Upper lobe of left lung (tissue), 6 donors: ENCODE measurements at places on chromosomes 5 and 9. TPM values are rescaled to one million over a fixed set of nuclear protein-coding genes. Genes with fewer than 3 reads are reported as not detected.
A peak's percentile ranks its signal among the peaks of the same experiment; 100 is the strongest.

The MLANA gene
- not detected for total RNA-seq

The AIF1L gene
- 20.2 TPM for total RNA-seq

The FGD3 gene
- total RNA-seq, result 23.5 TPM

The PCDHGA5 gene
- total RNA-seq, result 0.97 TPM

The GARNL3 gene
- 3.1 TPM for total RNA-seq

The GGTA1 gene
- 8.7 TPM for total RNA-seq

The N4BP3 gene
- 6.9 TPM for total RNA-seq

The NME5 gene
- not detected for total RNA-seq

The IRX2 gene
- 115 TPM for total RNA-seq

The GKAP1 gene
- 28.3 TPM for total RNA-seq

The ARL14EPL gene
- not detected for total RNA-seq

DNA sequence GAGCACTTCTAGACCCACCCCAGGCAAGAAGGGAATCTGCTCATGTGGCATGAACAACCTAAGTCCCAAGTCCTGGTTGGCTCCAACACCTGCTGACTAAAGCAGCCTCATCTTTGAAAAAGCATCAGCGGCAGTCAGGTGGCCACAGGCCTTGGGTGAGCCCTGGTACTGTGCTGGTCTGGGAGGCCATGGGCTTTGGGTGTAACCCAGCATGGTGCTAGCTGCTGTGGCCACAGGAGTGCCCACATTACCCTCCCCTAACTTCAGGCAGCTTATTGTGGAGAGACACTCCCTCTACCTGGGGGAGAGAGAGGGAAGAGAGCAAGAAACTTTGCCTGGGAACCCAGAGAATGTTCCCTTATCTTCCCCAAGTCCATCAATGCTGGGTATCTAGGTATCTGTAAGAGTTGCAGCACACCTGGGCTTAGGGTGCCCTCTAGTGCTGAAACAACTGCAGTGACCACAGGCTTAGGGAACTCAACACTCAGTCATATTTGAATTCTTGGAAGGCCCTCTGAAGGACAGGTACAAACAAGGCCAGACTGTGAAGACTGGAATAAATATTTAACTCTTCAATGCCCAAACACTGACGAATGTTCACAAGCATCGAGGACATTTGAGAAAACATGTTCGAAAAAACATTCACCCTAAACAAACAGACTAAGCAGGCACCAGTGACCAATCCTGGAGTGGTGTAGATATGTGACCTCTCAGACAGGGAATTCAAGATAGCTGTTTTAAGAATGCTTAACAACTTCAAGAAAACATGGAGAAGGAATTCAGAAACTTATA is 69.9 kb upstream of the OR2K2 start:
- H3K27ac ChIP-seq, result no peak overlapping the region
- DNase-seq, result no peak
- H3K27me3 ChIP-seq, result no peaks in the 10 kb centered on the region
- no peak overlapping the region for H3K4me3 ChIP-seq
- no peaks in the 10 kb centered on the region for H3K4me1 ChIP-seq
- peaks cover 21% of the 10 kb centered on the region for H3K36me3 ChIP-seq

DNA sequence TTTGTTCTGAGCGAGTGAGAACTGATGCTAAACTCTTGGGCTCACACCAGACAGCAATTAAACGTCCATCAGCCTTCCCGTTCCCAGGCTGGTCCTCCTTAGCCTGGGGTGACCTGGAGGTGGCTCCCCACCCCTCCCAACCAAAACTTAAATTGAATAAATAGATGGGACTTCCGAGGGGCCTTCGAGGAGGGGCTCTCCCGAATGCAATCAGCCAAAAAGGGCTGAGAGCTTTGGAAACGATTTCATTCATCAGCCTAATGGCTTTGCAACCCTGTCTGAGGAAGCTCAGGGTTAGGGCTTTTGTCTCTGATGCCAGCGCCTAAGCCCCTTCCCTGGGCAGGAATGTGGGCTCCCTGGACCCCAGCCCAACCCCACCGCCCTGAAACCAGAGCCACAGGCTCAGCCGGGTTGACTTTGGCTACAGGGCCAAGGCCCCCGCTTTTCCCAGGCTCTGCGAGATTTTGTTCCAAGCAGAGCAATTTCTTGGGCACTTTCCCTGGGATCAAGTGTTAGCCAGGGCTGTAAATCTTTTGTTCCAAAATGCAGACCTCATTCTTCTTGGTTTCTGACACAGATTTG is 29.2 kb downstream of the LHX3 start:
- no peak for DNase-seq
- no peaks in the 10 kb centered on the region for H3K36me3 ChIP-seq
- H3K4me3 ChIP-seq, result no peak overlapping the region
- H3K27ac ChIP-seq, result no peak overlapping the region
- H3K4me1 ChIP-seq, result no peaks in the 10 kb centered on the region

DNA sequence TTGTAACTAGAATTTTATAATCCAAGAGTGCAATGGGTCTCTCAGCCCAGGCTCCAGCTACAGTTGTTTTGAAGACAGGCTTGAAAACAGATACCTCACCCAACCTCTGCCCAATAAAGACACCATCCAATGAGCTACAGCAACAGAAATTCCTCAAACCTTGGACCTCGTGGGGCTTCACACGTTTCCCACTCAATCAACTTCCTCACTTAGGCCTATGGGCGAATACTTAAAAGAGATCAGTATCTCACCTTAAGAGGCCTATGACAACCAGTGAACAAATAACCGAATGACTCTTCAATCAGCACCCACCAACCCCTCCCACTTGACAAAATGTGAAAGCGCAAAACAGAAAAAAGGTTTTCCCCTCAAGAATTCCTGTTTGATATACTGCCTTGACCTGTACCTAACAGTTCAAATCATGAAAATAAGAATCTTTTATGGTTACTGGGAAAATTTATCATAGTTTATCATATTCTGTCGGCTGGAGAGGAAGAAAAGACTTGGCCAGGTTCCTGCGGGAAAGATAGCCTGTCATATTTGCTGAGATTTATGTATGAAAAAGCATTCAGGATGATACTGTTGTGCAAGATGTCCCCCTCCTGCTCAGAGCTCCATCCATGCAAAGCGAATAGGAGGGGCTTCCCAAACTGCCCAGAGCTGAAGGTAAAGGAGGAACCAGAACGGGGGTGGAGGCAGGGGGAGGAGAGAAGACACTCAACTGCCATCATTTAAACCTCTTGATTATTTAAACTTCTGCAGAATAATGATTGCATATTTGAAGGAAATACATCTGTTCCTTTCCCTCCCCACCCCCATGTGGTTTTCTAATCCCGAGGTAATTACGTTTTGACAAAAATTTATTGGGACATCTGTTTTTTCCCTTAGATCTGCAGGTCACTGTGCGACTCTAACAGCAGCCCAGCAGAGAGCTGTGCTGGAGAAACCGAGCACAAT is 256.3 kb downstream of the NFIB start:
- no peak for DNase-seq
- no peaks in the 10 kb centered on the region for H3K36me3 ChIP-seq
- H3K27me3 ChIP-seq, result no peaks in the 10 kb centered on the region
- H3K27ac ChIP-seq, result no peak overlapping the region
- no peaks in the 10 kb centered on the region for H3K4me1 ChIP-seq
- no peak overlapping the region for H3K4me3 ChIP-seq

- DNase-seq, result no peak
- H3K4me1 ChIP-seq, result peaks cover 21% of the 10 kb centered on the region
- H3K27me3 ChIP-seq, result no peaks in the 10 kb centered on the region
- H3K27ac ChIP-seq, result peak overlapping the region; percentile 50
- no peaks in the 10 kb centered on the region for H3K36me3 ChIP-seq
- no peak overlapping the region for H3K4me3 ChIP-seq
Measured at GRCh38 chr5:172133359-172134029, 54.5 kb downstream of the STK10 start.

DNA sequence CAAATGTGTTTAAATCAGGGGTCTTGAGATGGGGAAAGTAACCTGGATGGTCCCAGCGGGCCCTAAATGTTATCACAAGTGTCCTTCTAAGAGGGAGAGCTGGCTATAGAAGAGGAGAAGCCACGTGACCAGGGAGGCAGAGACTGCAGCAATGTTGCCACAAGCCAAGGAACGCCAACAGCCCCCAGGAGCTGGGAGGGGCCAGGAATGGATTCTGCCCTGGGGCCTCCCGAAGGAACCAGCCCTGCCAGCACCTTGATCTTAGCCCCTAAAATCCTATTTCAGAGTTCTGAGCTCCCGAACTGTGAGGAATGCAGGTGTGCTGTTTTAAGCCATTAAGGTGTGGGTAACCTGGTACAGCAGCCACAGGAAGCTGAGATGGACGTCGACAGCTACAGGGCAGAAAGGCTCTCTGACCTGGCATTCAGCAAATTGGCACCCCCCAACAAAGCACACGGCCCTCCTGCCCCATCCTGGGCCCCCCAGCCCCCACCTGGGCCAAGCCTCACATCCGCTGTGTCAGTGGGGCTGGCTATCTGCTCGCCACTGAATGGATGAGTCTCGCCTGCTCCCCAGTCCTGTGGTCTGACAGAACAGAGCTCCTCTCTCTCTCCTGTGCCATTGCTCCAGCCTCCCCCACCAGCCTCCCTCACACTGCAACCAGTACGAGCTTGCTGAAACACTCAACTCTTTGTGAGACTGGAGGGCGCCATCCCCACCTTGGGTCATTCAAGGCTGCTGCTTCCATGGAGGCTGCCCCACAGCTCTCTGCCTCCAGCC is 78.8 kb downstream of the ADAMTS2 start:
- no peaks in the 10 kb centered on the region for H3K27me3 ChIP-seq
- peak overlapping the region; percentile 76 for H3K27ac ChIP-seq
- H3K4me1 ChIP-seq, result peaks cover 12% of the 10 kb centered on the region

- H3K4me3 ChIP-seq, result no peak overlapping the region
- no peak for DNase-seq
- H3K4me1 ChIP-seq, result no peaks in the 10 kb centered on the region
- H3K27ac ChIP-seq, result no peak overlapping the region
- no peaks in the 10 kb centered on the region for H3K36me3 ChIP-seq
- no peaks in the 10 kb centered on the region for H3K27me3 ChIP-seq
Measured at GRCh38 chr9:7297521-7297920, 502.1 kb downstream of the DMAC1 start.

GRCh38 chr9:124887832-124888231 is 25.9 kb downstream of the ARPC5L start:
- H3K4me1 ChIP-seq, result no peaks in the 10 kb centered on the region
- peaks cover 94% of the 10 kb centered on the region for H3K36me3 ChIP-seq
- H3K4me3 ChIP-seq, result no peak overlapping the region
- DNase-seq, result no peak
- no peaks in the 10 kb centered on the region for H3K27me3 ChIP-seq

GRCh38 chr5:72834924-72835323 is 18.5 kb downstream of the TNPO1 start:
- DNase-seq, result no peak
- no peaks in the 10 kb centered on the region for H3K27me3 ChIP-seq
- H3K4me1 ChIP-seq, result peaks cover 40% of the 10 kb centered on the region
- no peaks in the 10 kb centered on the region for H3K36me3 ChIP-seq
- no peak overlapping the region for H3K27ac ChIP-seq
- H3K4me3 ChIP-seq, result no peak overlapping the region

GRCh38 chr9:113398796-113399195 is 2.3 kb downstream of the ALAD start:
- H3K27ac ChIP-seq, result peak overlapping the region; percentile 11
- peaks cover 7% of the 10 kb centered on the region for H3K36me3 ChIP-seq
- H3K4me1 ChIP-seq, result peaks cover 25% of the 10 kb centered on the region
- no peak overlapping the region for H3K4me3 ChIP-seq

GRCh38 chr5:141914199-141914743 is 9.4 kb upstream of the DELE1 start:
- H3K4me3 ChIP-seq, result peak overlapping the region; percentile 20
- H3K4me1 ChIP-seq, result peaks cover 6% of the 10 kb centered on the region
- no peak overlapping the region for H3K27ac ChIP-seq
- no peaks in the 10 kb centered on the region for H3K27me3 ChIP-seq
- peak; percentile 74 for DNase-seq
- no peaks in the 10 kb centered on the region for H3K36me3 ChIP-seq

DNA sequence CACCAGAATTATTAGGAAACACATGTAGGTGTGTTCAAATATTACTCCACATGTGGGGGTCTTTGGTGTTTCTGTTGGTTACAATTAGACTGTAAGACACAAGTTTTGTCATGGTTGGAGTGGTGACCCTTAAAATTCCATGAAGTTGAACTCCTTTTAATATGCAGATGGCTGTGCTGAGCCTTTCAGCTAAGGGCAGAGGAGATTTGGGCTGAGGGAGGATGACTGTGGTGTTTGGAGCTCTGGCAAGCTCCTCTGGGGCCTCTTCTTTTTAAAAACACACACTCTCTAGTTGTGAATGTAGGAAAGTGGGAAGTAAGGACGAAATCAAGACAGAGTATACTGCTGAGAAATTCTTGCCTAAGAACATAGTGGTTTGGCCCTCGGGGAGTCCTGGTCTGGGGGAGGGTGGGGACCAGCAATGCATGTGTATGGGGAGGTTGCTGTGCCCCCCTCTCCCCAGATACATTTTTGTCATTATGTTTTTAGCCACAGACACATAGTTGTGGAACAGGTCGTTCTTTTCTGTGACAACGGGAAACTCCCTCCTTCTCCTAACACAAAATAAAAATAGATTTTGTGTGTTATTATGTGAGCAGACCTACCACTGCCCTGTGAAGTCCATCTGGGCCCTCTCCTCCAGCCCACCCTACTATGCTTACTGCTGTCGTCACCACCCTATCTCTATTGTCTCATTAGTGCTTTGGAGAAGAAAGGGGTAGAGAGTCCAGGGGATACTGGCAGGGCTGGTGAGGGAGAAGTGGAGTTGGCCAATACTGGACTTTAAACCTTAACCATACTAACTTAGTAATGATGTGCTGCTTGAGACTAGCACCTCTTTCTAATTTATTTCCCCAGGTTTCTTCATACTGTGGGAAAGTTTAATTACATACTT is 10.0 kb downstream of the SMARCA2 start:
- H3K4me3 ChIP-seq, result no peak overlapping the region
- DNase-seq, result peak; percentile 36
- H3K27me3 ChIP-seq, result no peaks in the 10 kb centered on the region

GRCh38 chr5:138503487-138504270 is 38.4 kb downstream of the EGR1 start:
- no peaks in the 10 kb centered on the region for H3K27me3 ChIP-seq
- no peak overlapping the region for H3K4me3 ChIP-seq
- DNase-seq, result peak; percentile 50
- peaks cover 10% of the 10 kb centered on the region for H3K4me1 ChIP-seq
- H3K36me3 ChIP-seq, result no peaks in the 10 kb centered on the region

DNA sequence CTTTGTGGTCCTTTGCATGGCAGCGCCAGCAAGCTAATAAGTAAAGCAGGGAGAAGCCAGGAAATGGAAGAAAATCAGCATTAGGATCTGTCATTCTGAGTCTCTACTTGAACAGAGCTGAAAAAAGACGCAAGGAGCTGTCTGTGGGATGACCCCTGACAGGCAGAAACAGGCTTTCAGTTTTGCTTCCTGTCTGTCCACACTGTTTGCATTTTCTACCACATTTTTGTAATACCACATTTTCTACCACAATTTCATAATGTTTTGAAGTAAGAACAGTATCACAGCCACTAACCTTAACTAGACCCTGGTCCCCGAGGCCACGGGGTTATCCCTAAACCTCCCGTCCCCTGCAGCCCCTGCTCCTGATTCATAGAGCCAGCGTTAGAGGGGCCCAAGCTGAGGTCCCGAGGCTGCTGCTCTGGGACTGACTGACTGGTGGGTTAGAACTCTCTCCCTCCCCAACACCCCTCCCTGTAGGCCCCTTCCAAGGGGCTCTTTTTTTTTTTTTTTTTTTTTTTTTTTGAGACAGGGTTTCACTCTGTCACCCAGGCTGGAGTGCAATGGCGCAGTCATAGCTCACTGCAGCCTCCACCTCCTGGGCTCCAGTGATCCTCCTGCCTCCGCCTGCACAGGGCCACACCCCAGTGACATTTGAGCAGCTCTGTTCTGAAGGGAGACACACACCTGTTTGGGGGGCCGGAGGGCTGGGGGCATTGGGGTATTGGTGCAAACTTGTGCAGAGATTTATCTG is 4.0 kb upstream of the CLIC3 start:
- peak overlapping the region; percentile 64 for H3K27ac ChIP-seq
- no peak for DNase-seq
- no peak overlapping the region for H3K4me3 ChIP-seq
- no peaks in the 10 kb centered on the region for H3K27me3 ChIP-seq
- H3K36me3 ChIP-seq, result no peaks in the 10 kb centered on the region
